ENCODE measurements at places on chromosomes 1 and 21.

DNA sequence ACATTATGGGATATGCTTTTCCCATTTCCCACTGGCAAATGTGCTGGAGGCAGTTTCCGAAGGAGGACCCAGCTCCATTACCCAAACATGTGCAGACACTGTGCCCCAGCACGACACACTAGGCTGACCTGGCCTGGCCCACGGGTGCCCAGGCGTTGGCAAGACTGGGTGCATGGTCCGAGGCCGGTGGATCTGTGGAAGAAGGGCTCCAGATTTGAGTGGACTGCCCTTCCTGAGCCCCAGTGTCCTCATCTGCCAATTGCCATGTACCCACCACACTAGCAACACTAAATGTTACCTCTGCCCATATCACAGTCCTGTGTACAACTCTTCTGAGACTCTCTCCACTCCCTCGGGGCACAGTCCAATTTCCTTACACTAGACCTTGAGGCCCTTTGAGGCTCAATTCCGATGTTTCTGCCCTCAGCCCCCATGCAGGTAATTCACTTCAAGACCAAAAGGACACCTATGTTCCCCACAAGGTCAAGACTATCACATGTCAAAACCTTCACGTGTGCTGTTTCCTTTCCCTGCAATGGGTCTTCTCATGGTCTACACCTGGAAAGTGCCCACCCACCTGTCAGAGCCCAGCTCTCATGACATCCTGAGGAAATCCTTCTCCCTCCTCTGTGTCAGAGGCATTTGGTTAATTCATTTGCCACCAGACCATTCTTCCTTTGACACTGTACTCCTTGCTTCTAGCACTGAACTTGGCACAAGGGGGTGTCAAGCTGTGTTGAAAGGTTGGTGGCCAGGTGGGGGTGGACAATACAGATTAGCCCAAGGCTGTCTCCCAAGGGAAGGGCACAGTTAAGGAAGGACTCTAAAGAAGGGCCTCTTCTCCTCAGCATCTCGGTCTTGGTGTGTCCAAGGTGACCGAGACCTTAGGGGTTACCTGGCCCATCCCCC lies 124.9 kb downstream of the DMRTB1 start:
- peak; percentile 7 for DNase-seq

GRCh38 chr1:52727114-52727586 lies 897 bp downstream of the ZYG11B start:
- no peak for DNase-seq

DNA sequence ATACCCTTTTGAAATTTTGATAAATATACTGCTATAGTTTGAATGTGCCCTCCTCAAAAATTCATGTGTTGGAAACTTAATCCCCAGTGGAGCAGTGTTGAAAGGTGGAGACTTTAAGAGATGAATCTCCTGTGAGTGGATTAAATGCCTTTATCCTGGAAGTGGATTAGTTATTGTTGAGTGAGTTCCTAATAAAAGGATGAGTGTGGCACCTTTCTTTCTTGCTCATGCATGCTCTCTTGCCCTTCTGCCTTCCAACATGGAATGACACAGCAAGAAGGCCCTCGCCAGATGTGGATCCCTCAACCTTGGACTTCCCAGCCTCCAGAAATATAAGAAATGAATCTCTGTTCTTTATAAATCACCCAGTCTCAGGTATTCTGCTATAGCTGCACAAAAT lies 51.8 kb downstream of the CD160 start:
- no peak for DNase-seq

- DNase-seq = peak; percentile 21
These were observed 13.8 kb downstream of the TRIM46 start for GRCh38 chr1:155187456-155187891.

- no peak for DNase-seq
These were observed 22.8 kb upstream of the LRRC38 start for GRCh38 chr1:13536571-13536970.

GRCh38 chr1:30384286-30385245 lies 338.8 kb downstream of the MATN1 start:
- DNase-seq = no peak

GRCh38 chr1:51693419-51694155 lies 76.7 kb downstream of the OSBPL9 start:
- DNase-seq = no peak

DNA sequence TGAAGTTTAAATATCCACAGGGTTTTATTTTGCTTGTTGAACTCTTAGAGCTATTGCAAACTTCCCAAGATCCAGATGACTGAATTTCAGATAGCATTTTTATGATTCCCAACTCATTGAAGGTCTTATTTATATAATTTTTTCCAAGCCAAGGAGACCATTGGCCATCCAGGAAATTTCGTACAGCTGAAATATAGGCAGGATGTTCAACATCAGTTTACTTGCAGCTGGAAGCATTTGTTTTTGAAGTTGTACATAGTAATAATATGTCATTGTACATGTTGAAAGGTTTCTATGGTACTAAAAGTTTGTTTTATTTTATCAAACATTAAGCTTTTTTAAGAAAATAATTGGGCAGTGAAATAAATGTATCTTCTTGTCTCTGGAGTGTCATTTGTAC lies 32.8 kb upstream of the DDR2 start:
- DNase-seq = no peak

GRCh38 chr21:45317398-45318145 lies 29.9 kb upstream of the POFUT2 start:
- peak; percentile 37 for DNase-seq

- no peak for DNase-seq
These were observed 46.2 kb upstream of the EDEM3 start for GRCh38 chr1:184800876-184801275.

GRCh38 chr1:46446646-46447498 lies 42.8 kb upstream of the DMBX1 start:
- DNase-seq = peak; percentile 75

DNA sequence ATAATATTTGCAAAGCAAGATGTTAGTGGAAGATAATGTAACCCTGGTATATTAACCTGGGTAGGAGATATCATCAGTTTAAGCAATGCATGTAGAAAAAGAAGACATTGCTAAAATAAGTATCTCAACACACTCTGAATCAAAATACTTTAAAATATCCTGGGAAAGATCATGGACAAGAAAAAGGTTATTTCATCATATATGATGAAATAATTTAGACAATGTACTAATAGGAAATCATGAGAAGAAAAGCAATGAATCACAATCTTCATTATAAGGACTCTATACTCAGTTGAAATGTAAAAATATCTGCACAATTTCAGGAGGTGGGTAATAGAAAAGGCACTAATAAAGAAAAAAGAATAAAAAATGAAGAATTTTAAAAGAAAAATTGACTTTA lies 158.8 kb downstream of the KCNT2 start:
- DNase-seq = no peak

DNA sequence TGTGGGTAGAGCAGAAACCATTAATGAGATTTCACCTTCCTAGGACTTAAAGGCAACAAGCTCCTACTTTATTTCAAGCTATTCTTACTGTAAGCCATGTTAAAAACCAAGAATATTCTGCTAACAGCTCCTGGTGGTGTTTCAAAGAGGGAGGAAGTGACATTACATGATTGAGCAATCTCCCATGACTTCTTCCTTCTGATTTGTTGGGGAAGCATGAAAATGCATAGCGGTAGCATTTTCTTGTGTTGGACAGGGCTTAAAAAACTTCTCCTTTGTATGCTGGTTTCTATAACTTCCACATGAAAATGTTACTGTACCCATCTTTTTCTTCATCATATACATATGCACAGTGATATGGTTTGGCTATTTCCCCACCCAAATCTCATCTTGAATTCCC lies 297.0 kb upstream of the SNX7 start:
- no peak for DNase-seq

DNA sequence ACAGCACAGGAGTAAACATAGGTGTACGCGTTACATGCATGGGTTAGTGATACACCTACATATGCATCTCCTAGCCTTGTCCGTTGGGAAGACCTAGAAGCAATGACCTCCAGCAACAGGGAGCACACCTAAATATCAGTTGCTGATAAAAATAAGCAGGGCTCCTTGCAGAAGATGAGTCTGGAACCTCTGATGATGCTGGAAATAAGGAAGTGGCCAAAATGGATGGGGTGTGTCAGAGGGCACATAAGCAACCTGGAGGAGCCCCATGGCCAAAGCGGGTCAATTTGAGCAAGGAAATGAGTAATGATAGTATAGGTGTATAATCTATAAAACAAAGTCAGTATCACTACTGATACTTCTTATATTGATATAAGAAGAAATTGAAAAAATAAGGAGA lies 13.7 kb downstream of the ADARB1 start:
- no peak for DNase-seq

DNA sequence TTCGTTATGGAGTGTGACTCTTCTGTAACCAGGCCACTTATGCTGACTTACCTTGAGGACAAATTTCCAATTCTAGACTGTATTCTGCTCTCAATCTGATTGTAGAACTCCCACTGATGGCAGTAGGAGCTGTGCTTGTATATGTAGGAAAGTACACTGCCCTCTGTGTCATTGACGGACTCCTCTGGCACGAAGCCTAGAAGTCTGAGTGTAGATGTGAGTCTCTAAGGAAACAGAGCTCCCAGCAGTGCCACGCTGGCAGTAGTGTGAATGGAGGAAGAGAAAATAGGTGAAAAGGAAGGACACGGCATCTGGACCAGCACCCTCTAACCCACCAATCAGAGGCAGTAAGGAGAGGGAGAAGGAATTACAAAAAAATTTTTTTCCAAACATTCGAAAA lies 130.4 kb upstream of the ADGRL2 start:
- DNase-seq = peak; percentile 60

DNA sequence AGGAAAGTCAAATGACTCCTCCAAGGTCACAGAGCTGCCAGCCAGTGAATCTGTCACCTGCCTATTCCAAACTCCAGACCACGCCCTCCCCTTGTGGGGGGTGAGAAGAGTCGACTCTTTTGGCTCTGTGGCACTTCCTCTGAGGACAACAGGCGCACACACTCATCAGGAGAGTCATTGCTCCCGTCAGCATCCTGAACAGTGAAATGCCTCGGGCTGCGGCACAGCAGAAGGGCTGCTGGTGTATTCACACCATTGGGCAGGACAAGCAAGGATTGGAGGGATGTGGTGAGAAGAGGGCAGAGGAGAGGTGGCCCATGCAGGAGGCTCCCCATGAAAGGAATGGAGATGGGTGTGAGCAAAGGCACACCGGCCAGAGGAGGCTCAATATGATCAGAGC lies 239.0 kb downstream of the TOMM20 start:
- DNase-seq = no peak

- DNase-seq = no peak
These were observed 18.3 kb downstream of the HOOK1 start for GRCh38 chr1:59833022-59833421.

GRCh38 chr1:212267017-212267416 lies 18.2 kb upstream of the PPP2R5A start:
- DNase-seq = no peak

- DNase-seq = peak; percentile 71
These were observed 34.9 kb upstream of the PPP1R15B start for GRCh38 chr1:204446413-204447111.

DNA sequence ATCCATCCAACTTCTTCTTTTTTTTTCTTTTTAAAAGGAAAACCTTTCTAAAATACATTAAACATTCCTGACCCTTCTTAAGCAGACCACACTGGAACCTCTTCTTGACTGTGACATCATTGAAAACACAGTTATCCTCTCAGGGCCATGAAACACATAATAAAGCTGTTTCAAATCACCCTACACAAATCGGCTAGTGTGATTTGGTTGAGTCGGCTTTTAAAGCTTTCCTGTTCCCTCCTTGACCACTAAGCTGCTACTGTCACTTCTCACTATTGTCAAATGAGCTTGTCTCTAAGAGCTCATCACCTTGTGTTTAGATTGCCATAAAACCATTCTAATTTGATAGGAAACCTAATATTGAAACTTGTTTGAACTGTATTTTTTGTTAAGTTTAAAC lies 5.9 kb downstream of the USP24 start:
- no peak for DNase-seq

- DNase-seq = no peak
These were observed 225.9 kb downstream of the SPATA17 start for GRCh38 chr1:217857061-217857460.

- DNase-seq = no peak
These were observed 98.3 kb upstream of the FGGY start for GRCh38 chr1:59198564-59198963.

DNA sequence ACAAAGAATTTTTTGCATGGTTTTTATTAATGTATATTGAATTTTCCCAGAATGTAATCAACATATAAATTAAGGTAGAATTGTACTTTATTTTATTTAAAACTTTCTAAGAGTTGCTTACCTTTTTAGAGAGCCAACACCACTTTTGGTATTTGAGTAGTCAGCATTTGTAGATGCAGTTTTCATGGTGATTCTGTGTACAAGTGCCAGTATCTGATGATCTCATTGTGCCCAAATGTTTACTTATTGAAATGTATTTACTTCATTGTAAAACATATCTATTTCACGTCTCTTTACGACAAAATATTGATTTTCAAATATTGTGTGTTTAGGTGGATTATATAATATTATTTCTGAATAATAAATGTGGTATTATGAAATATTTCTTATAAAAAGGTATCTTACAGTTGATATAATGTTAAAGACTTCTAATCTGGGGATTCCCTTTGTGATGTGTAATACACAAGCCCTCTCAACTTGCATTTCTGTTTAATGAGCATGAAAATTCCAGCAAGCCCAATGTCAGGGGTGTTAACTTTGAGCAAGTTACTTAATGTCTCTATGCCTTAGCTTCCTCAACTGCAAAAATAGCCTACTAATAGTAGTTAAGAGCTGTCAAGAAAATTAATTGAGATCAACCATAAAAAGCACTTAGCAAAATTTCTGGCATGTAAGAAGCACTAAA lies 141.8 kb upstream of the ZNF648 start:
- DNase-seq = no peak

GRCh38 chr1:26345718-26346117 lies 8.2 kb downstream of the CRYBG2 start:
- no peak for DNase-seq

- DNase-seq = no peak
These were observed 144.1 kb upstream of the HOOK1 start for GRCh38 chr1:59670662-59671061.

DNA sequence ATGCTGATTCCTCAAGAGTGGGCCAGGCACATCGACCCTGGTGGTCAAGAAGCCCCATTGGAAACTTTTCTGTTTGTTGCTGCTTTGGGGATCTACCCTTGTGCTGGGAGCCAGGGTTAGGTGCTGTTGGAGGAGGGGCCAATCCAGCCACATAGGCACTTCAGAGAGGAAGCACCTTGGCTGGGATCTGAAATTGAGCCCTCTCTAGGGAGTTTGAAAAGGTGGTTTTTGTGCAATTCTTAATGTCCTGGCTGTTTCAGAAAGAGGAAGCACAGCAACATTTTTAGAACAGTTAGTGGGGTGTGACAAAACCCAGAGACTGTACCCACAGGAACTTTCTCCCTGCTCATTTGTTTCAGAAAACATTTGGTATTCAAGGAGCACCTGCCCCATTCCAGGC lies 17.2 kb upstream of the BEND5 start:
- no peak for DNase-seq
